ENCODE measurements at places on chromosomes 1 and 21.
A peak's percentile ranks its signal among the peaks of the same experiment; 100 is the strongest.

DNA sequence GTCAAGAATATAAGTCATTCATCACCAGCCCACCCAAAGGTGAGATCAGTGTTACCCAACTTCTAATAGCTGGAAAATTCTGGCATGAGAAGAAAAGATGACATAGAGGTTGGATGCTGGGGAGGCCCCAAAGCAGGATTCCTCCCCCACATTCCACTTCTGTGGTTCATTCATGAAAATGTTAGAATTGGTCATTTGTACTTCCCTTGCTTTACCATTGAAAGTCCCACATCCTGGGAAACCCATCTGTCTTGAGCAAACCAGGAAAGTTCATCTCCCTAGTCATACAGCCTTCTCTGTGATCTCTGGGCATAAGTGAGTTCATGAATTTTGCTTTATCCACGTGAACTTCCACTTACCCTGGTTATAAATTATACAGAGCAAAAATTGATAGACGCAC lies 66.8 kb downstream of the SERINC2 start:
- no peak for DNase-seq

GRCh38 chr21:43893536-43894205 lies 28.6 kb downstream of the AGPAT3 start:
- DNase-seq, result no peak

DNA sequence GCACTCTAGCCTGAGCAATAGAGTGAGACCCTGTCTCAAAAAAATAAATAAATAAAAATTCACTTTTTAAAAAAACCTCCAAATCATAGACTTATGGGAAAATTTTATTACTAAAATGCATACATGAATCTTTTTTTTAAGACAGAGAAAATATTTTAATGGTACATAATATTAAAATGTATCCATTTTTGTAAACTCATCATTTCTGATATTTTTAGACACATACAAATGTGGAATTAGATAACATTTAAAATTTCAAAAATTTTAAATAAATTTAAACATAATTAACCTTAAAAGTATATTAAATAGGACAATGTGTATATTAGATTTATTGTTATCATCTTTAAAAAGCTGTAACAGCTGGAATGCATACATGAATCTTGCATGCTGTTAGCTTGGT lies 33.9 kb downstream of the SMAP2 start:
- DNase-seq, result no peak

- peak; percentile 86 for DNase-seq
These were observed 6.5 kb upstream of the C2CD4D start for GRCh38 chr1:151846062-151846568.

DNA sequence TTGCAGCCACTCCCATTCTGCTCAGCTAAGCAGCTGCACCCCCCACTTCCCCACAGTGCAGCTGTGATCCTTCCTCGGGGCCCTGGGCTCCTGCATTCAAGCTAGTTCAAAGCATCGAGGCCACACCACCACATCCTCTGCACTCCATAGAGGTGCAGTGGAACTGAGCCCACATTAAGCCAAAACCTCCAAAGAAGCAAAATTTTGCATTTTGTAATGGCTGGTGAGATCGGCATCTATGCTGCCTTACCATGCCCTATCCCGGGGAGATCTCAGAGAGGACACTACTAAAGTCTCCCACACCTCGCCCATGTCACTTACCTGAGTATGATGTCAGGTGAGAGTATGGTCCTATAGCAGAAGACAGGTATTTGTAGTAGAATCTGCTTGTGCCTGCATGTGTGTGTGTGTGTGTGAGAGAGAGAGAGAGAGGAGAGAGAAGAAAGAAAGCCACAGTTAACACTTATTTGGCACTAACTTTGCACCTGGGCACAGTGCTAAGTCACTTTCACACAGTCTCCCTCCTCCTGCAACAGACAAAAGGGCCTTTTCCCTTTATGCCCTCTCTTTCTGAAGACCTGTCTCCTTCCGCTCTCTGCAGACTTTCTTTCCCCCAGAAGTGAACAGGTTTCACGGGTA lies 89.8 kb downstream of the KIF14 start:
- DNase-seq, result no peak

GRCh38 chr1:66033781-66034180 lies 241.1 kb downstream of the PDE4B start:
- no peak for DNase-seq

GRCh38 chr1:243447347-243447746 lies 191.5 kb downstream of the SDCCAG8 start:
- DNase-seq, result no peak

GRCh38 chr1:33436557-33437285 lies 5.8 kb upstream of the PHC2 start:
- no peak for DNase-seq

GRCh38 chr1:114008993-114009392 lies 29.7 kb downstream of the OLFML3 start:
- DNase-seq, result no peak

DNA sequence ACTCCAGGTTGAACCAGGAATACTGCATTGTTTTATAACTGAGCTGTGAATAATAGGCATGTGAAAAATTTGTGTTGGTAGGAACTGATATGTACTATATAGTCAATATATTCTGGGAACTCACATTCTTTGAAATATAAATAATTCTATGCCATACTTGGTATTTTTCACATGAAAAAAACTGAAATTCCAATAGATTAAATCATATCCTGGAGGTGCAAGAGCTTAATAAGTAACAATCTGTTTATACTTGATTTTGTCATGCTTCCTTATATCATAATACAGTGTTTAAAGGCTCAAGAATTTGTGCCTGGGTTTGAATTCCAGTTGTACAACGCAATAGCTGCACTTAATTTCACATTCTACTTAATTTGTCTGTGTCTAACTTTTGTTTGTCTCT lies 387.0 kb downstream of the USP25 start:
- no peak for DNase-seq

DNA sequence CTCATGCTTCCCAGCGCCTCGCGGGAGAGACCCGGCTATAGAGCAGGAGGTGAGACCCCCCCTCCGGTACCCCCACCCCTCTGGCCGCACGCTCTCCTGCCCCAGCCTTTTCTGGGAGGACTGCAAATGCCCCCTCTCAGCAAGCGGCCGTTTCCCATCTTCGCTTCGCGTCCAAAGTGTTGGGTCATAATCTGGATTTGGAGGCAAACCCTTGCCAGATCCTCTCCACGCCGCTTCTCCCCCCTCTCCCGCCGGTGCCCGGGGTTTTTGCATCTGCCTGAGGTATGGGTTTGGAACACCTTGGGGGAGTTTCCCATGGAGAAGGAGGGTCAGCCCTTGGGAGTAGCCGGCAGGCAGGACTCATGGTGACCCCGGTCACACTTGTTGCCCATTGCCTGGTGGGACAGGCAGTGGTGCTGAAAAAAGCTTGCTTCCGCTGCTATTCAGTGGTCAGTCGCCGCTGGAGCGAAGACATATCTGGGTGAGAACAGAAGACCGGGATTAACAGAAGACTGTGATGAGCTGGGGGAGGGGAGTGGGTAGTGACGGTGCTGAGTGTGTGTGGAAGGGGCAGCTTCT lies 935 bp downstream of the KCNK2 start:
- peak; percentile 42 for DNase-seq

- DNase-seq, result peak; percentile 30
These were observed 957.4 kb upstream of the NCAM2 start for GRCh38 chr21:20040768-20041167.

DNA sequence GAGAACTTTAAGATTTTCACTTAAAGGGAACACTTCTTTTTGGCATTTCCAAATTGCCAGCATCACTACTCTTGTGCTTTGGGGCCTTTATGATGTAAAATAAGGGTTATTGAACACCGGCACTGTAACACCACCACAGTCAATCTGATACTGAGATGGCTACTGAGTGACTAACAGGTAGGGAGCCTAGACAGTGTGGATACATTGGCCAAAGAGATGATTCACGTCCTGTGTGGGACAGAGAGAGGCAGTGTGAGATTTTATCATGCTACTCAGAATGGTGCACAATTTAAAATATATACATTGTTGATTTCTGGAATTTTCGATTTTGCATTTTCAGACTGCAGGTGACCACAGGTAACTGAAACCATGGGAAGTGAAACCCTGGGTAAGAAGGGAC lies 261.6 kb downstream of the SPATA17 start:
- no peak for DNase-seq

DNA sequence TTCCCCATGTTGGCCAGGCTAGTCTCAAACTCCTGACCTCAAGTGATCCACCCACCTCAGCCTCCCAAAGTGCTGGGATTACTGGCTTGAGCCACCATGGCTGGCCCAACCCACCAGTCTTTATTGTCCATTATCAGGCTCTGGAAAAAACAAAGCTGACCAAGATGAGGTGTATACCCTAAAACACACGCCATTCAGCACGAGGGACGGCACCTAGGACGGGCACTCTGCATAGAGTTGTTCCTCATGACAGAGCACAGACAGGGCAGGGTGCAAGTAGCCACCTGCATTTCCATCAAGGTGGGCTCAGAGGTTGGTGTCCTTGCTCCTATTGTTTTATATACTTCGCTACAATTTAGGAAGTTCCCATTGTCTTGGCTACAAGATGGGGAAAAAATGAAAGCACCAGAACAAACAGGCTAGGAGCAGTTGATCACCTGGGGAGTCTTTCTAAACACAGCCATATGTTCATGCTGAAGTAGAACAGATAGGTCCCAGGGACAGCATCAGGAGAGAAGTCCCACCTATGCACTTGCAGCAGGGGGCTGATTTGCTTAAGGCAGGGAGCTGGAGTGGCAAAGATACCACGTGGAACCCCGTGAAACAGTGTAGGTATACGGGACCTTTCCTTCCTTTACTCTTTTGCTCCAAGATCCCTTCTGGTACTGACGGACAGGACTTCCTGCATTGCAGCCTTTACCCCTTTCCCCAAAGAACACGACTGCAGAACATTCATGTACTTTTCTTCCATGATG lies 4.5 kb downstream of the KRTCAP2 start:
- DNase-seq, result no peak

GRCh38 chr1:160340866-160341265 lies 2.2 kb downstream of the COPA start:
- no peak for DNase-seq

DNA sequence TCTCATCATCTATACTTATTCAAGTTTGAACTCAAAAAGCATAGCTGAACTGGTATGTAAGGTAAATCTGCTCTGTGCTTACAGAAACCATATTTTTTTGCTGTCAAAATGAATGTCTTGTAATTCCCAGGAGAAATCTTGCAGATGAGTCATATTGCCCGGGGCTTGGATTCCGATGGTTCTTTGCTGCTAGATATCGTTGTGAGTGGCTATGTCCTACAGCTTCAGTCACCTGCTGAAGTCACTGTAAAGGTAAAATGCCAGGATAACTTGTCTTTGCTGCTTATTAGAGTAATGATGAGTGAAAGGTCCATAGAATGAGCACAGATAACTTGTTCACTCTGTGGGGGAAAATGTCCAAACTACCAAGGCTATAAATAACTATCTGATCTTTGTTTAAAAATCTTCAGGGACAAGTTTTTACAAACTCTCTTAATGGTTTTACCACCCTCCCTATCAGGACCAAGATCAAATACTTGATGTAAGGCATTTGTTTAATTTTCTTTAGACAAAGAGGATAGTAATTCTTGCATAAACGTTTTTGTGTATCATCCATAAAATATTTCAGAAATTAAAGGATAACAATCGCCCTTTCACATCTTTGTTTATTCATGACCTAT lies 222.3 kb downstream of the TPR start:
- peak; percentile 76 for DNase-seq

- no peak for DNase-seq
These were observed 23.8 kb upstream of the MX1 start for GRCh38 chr21:41402231-41402630.

- DNase-seq, result no peak
These were observed 2.8 kb downstream of the VPS72 start for GRCh38 chr1:151187205-151187604.

- DNase-seq, result no peak
These were observed 320 bp downstream of the C1orf174 start for GRCh38 chr1:3899754-3900149.

DNA sequence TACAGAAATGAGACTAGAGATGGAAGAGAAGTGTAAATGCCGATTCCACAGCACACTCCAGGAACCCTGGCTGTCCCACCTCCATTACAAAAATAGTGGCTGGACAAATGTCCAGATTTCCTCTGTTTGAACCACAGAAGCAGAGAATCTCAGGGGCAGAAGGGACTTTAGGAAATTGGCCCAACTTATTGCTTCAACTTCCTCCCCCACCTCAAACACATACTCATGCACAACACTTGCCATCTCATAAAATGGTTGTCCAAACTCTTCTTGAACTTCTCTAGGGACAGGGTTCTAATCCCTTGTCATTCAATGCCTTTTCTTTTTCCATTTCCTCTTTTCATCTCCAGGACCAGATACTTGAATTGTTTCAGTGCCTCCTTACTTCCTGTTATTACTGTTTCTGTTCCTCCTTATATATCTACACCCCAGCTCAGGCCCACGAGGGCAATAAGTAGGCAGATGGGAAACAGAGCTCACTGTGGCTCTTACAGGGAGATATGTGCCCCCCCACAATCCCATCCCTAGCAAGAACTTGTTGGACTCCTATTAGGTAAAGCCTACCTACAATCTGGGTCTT lies 8.5 kb upstream of the B4GALT3 start:
- no peak for DNase-seq

- DNase-seq, result no peak
These were observed 11.2 kb upstream of the ABCA4 start for GRCh38 chr1:94132111-94132510.

- no peak for DNase-seq
These were observed 613.0 kb downstream of the NPHP4 start for GRCh38 chr1:5379176-5379759.

DNA sequence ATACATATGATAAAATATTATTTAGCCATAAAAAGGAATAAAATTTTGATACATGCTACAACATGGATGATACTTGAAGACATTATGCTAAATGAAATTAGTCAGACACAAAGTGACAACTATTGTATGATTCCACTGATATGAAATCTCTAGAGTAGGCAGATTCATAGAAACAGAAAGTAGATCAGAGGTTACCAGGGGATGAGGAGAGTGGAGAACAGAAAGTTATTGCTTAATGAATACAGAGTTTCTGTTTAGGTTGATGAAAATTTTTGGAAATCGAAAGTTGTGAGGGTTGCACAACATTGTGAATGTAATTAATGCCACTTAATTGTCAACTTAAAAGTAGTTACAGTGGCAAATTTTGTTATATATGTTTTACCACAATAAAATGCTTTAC lies 315.7 kb upstream of the USP25 start:
- no peak for DNase-seq

DNA sequence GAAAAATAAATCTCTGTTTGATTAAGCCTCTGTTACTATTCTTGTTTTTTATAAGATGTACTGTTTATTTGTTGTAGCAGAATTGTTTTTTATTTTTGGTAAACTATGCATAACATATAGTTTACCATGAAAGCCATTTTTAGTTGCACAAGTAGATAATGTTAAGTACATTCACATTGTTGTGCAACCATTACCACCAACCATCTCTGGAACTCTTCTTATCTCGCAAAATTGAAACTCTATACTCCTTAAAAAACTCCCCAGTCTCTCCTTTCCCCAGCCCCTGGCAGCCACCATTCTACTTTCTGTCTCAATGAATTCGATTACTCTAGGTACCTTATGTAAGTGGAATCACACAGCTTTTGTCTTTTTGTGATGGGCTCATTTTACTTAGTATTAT lies 27.4 kb upstream of the UHMK1 start:
- no peak for DNase-seq
